H1 (cell line): ENCODE measurements at places on chromosomes 12 and 14. TPM values are rescaled to one million over a fixed set of nuclear protein-coding genes. Genes with fewer than 3 reads are reported as not detected.

Gene C14orf132
- polyA plus RNA-seq: 11.7 and 16.6 TPM in 2 replicates

Gene TAS2R19
- 0.35 and 0.97 TPM in 2 replicates for polyA plus RNA-seq

Gene ASIC1
- 3.3 and 4.4 TPM in 2 replicates for polyA plus RNA-seq

Gene RNASE1
- polyA plus RNA-seq: 10.2 and 13.4 TPM in 2 replicates

Gene PXMP2
- polyA plus RNA-seq: 13.8 and 19.5 TPM in 2 replicates

Gene MMP19
- 2.8 and 3.3 TPM in 2 replicates for polyA plus RNA-seq
